Activated CD8-positive, alpha-beta memory T cell treated with anti-CD3 and anti-CD28 coated beads, Interleukin-2, amount 10 ng/mL, durations not matched to agents 7 days and 5 days (primary cell): ENCODE measurements at places on chromosomes 7 and 10.

- DNase-seq = no peak
These were observed 49.4 kb upstream of the LRRN3 start for GRCh38 chr7:111041577-111041976.

DNA sequence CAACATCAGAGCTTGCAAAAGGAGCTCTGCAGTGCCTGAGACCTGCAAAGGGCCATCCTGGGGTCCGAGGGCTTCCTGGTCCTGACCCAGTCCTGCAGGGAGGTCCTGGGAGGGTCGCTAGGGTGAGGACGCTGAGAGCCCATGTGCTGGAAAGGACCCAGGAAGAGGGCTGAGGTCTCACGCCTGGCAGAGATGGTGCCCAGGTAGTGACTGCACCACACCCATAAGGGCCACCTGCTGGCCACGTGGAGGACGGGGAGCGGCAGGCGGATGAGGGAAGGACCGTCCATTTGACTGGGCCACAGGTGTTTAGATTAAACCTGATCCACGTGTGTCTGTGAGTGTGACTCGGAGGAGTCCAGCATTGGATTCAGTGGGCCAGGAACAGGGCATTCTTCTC, 392.8 kb downstream of the DNAJB6 start:
- no peak for DNase-seq

- no peak for DNase-seq
These were observed 10.6 kb downstream of the NACAD start for GRCh38 chr7:45078125-45078681.

DNA sequence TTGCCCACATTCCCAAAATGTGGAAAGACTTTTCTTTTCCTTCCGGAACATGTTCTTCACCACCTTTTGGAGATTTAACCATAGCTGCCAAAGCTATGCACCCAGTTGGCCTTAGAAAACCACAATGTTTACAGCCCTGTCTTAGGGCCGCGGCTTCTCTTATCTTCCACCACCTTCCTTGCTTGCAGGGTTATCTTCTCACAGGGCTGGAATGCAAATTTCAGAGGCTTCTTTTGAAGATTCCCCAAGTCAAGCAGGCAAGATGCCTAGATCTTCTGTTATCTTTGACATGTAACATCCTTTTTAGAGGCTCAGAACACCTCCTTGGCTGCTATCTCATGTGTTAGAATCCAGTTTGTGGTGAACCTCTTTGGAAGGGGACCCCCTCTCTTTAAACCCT, 11.1 kb downstream of the KCTD7 start:
- DNase-seq = no peak
